ENCODE measurements at places on chromosomes 12 and 14.

GRCh38 chr12:22101749-22102243 lies 55.8 kb downstream of the CMAS start:
- no peak for DNase-seq

DNA sequence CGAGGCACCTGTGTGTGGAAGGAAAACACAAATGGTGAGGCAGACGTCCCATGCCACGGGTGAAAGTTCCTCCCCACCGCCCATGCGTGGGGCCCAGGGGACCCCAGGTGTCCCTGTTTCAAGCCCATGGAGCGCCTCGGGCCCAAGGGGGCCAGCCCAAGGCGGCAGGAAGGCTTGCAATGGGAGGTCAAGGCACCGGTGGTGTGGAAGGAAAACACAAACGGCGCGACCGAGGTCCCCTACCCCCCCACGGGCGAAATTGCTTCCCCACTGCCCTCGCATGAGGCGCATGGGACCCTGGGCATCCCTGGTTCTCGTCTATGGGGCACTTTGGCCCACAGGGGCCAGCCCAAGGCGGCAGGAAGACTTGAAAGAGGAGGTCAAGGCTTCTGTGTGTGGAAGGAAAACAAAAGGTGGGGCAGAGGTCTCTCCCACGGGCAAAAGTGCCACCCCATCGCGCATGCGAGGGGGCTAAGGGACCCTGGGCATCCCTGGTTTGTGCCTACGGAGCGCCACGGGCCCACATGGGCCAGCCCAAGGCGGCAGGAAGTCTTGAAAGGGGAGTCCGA lies 379.4 kb downstream of the ALG10 start:
- DNase-seq = no peak

DNA sequence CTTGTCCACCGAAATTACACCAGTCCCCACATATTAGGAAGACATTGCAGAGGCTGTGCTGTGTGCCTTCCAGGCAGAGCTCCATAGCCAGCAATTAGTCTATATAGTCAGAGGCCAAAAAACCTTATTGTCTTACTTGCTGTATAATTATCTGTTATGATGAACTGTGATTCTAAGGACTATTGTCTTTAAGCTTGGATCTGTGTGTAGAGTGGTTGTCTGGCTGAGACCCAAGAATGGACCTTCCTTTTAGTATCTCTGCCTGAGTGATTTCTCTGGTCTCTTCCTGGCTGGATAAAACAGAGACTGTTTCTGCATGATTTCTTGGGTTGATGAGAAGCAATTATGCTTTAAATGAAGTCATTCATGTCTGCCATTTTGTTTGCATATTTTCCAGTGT lies 465.3 kb downstream of the PRKD1 start:
- no peak for DNase-seq

DNA sequence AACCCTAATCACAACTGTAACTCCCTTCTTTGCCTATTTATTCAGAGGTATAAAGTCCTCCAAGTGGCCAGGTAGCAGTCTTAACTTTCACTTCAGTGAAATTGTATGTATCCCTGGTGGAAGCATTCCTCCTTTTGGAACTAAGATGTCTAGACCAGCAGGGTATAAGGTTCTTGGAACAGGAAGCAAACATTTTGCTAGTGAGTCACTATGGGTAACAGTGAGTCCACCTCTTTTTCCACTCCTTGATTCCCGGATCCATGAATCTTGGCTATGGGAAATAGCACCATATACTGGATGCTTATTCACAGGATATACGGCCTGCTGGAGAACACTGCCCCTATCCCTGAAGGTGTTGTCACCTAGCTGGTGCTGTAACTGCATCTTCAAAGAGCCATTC lies 80.2 kb downstream of the KCNA5 start:
- DNase-seq = no peak

DNA sequence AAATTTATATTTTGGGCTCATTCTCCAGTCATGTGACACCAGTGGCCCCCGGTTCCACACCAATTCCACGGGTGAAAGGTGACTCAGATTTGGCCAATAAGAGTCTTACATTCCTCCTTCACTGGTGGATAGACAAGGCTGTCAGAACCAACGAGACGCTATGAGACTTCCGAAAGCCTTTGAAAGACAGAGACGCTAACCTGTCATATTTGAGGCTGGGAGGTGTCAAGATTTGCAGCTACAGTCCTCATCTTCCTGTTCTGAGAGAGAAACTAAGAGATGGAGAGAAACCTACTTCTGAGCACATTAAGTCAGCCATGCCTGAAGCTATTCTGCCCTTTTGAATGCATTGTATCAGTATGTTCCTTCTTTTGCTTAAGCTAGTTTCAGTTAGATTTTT lies 171.2 kb downstream of the FLRT2 start:
- DNase-seq = no peak

Data from NCI-H2171 (cell line).